DND-41 (cell line): ENCODE measurements at places on chromosomes 13 and 19.

- H3K27me3 ChIP-seq, result peaks cover 8% of the 10 kb centered on the region
- H3K27ac ChIP-seq, result no peak overlapping the region
- no peak for DNase-seq
- no peak overlapping the region for H3K4me3 ChIP-seq
- H3K4me1 ChIP-seq, result peaks cover 28% of the 10 kb centered on the region
- H3K36me3 ChIP-seq, result no peaks in the 10 kb centered on the region
These were observed 3.8 kb downstream of the KCTD12 start for GRCh38 chr13:76882431-76882830.

DNA sequence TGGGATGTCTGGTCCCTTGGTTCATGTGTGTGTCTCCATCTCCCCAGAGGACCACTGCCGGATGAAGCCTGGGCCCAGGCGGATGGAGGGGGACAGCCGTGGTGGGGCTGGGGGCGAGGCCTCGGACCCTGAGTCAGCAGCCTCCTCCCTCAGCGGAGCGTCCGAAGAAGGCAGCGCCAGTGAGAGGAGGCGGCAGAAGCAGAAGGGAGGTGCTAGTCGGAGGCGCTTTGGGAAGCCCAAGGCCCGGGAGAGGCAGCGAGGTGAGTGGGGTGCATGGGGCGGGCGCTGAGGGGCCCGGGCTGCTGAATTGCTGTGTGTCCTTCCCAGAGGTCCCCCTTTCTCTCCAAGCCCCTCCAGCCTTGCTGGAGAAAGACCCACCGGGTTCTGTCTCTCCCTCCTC lies 3.2 kb downstream of the CCDC106 start:
- no peaks in the 10 kb centered on the region for H3K27me3 ChIP-seq
- no peak overlapping the region for H3K4me3 ChIP-seq
- H3K36me3 ChIP-seq, result peaks cover 16% of the 10 kb centered on the region
- no peak overlapping the region for H3K27ac ChIP-seq

DNA sequence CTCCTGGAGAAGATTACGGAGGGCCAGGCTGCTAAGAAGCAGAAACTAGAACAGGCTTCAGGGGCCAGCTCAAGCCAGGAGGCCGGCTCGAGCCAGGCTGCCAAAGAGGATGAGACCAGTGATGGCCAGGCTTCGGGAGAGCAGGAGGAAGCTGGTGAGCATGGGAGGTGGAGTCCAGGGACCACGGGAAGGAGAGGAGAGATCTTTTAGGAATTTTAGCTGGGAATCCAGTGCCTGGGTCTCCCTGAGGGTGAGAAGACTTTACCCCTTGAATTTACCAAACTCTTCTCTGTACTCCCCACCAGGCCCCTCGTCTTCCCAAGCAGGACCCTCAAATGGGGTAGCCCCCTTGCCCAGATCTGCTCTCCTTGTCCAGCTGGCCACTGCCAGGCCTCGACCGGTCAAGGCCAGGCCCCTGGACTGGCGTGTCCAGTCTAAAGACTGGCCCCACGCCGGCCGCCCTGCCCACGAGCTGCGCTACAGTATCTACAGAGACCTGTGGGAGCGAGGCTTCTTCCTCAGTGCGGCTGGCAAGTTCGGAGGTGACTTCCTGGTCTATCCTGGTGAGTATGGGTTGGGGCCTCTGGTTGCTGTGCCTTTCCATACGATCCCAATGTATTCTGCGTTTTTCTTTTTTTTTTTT lies 824 bp downstream of the TSEN34 start:
- H3K4me1 ChIP-seq, result peaks cover 37% of the 10 kb centered on the region
- no peaks in the 10 kb centered on the region for H3K27me3 ChIP-seq
- peaks cover 21% of the 10 kb centered on the region for H3K36me3 ChIP-seq
- H3K27ac ChIP-seq, result peak overlapping the region; percentile 87
- DNase-seq, result no peak

DNA sequence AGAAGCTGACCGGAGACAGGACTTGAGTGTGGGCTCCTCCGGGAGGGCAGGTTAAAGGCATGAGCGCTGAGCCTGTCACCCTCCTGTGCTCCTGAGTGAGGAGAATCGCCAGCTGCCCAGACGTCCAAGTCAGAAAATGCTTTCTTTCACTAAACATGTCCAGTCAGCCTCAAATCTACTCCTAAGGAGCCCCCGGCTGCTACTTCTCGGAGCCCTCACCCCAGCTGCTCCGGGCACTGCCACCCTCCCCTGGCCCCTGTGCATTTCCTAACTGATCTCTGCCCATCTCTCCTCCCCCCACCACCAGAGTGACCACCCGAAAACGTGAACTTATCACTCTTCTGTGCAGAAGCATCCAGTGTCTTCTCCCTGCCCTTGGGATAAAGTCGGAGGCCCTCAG lies 277.5 kb upstream of the SOX1 start:
- no peaks in the 10 kb centered on the region for H3K36me3 ChIP-seq
- DNase-seq, result no peak
- H3K4me1 ChIP-seq, result no peaks in the 10 kb centered on the region
- H3K4me3 ChIP-seq, result no peak overlapping the region
- H3K27me3 ChIP-seq, result no peaks in the 10 kb centered on the region

GRCh38 chr13:37960427-37960826 lies 90.9 kb upstream of the TRPC4 start:
- no peak overlapping the region for H3K27ac ChIP-seq
- no peak overlapping the region for H3K4me3 ChIP-seq
- no peaks in the 10 kb centered on the region for H3K36me3 ChIP-seq
- no peaks in the 10 kb centered on the region for H3K27me3 ChIP-seq

GRCh38 chr19:1663852-1664251 lies 11.4 kb upstream of the TCF3 start:
- H3K27me3 ChIP-seq, result peaks cover 16% of the 10 kb centered on the region
- no peaks in the 10 kb centered on the region for H3K4me1 ChIP-seq
- H3K4me3 ChIP-seq, result no peak overlapping the region
- DNase-seq, result no peak
- no peak overlapping the region for H3K27ac ChIP-seq
- H3K36me3 ChIP-seq, result no peaks in the 10 kb centered on the region

DNA sequence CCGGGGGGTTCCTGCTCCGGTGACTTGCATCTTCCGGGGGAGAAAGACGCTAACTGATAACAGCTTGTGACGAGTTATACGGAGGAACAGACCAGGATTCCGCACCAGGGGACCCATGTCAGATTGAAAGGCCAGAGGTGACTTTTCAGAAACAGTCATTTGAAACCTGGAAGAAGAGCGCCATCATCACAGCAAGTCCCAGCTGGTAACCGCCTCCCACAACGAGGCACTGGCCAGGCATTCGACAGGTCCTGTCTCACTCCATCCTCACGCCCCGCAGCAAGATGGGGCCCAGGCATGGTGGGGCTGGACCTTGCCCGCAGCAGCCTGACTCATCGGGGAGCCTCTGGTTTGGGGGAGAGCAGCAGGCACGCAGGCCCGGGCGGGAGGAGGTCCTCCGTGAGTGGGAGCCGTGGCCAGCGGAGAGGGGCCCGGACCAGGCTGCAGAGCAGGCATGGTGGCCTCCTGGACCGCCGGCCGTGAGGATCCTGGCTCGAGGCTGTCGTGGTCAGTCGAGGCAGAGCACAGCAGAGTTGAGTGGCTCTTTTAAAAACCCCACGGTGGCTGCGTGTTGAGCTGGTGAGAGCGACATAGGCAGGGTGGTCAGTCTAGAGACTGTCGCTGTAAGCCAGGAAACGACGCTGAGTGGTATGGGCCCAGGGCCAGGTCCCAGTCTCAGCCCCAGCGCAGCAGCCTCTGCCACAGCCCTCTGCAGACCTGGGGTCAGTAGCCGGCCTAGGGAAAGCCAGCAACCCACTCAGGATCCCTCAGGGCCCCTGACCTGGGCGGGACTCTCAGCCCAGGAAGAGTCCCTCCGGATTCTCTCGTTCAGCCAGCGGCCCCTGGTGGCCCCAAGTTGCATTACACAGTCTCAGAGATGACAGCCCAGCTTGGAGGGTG lies 94.9 kb upstream of the MCF2L start:
- H3K27me3 ChIP-seq, result no peaks in the 10 kb centered on the region
- H3K27ac ChIP-seq, result no peak overlapping the region
- no peaks in the 10 kb centered on the region for H3K4me1 ChIP-seq
- no peak overlapping the region for H3K4me3 ChIP-seq
- DNase-seq, result peak; percentile 68
- peaks cover 52% of the 10 kb centered on the region for H3K36me3 ChIP-seq

- H3K36me3 ChIP-seq, result peaks cover 1% of the 10 kb centered on the region; the same call in 1 of the 2 replicates
- H3K4me3 ChIP-seq, result no peak overlapping the region
- DNase-seq, result no peak
- no peaks in the 10 kb centered on the region for H3K27me3 ChIP-seq
These were observed 10.2 kb upstream of the TMEM160 start for GRCh38 chr19:47058621-47059022.

GRCh38 chr13:95426631-95427030 lies 125.4 kb upstream of the ABCC4 start:
- H3K4me3 ChIP-seq, result no peak overlapping the region
- H3K36me3 ChIP-seq, result no peaks in the 10 kb centered on the region
- H3K4me1 ChIP-seq, result no peaks in the 10 kb centered on the region
- no peaks in the 10 kb centered on the region for H3K27me3 ChIP-seq
- H3K27ac ChIP-seq, result no peak overlapping the region
- no peak for DNase-seq

- peak overlapping the region; percentile 69 for H3K27ac ChIP-seq
- H3K36me3 ChIP-seq, result peaks cover 35% of the 10 kb centered on the region
- peak overlapping the region; percentile 68 for H3K4me3 ChIP-seq
These were observed 549 bp downstream of the TIMM50 start for GRCh38 chr19:39481229-39481545.

DNA sequence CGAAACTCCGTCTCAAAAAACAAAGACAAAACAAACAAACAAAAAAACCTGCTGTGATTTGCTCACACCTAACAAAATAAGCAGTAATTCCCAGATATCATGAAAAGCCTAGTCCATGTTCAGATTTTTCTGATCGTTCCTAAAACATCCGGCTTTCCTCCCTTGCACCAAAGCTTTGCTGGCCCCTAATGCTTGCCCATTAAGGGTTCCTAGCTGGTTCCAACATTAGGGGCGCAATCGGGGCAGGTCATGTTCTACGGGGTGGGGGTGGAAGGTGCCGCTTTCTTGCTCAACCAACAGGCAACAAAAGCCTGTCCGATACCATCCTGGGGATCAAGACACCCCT lies 25.5 kb upstream of the FXYD3 start:
- no peaks in the 10 kb centered on the region for H3K27me3 ChIP-seq
- no peak overlapping the region for H3K27ac ChIP-seq
- no peak overlapping the region for H3K4me3 ChIP-seq
- no peaks in the 10 kb centered on the region for H3K4me1 ChIP-seq
- H3K36me3 ChIP-seq, result no peaks in the 10 kb centered on the region
- no peak for DNase-seq

GRCh38 chr13:73369095-73369494 lies 310.3 kb downstream of the KLF5 start:
- no peaks in the 10 kb centered on the region for H3K27me3 ChIP-seq
- no peaks in the 10 kb centered on the region for H3K4me1 ChIP-seq
- no peaks in the 10 kb centered on the region for H3K36me3 ChIP-seq
- no peak overlapping the region for H3K4me3 ChIP-seq
- no peak for DNase-seq
- H3K27ac ChIP-seq, result no peak overlapping the region

- no peak overlapping the region for H3K27ac ChIP-seq
- no peaks in the 10 kb centered on the region for H3K27me3 ChIP-seq
- peak; percentile 53 for DNase-seq
- no peaks in the 10 kb centered on the region for H3K36me3 ChIP-seq
- H3K4me3 ChIP-seq, result no peak overlapping the region
These were observed 36.6 kb downstream of the MUC16 start for GRCh38 chr19:8973501-8974091.

DNA sequence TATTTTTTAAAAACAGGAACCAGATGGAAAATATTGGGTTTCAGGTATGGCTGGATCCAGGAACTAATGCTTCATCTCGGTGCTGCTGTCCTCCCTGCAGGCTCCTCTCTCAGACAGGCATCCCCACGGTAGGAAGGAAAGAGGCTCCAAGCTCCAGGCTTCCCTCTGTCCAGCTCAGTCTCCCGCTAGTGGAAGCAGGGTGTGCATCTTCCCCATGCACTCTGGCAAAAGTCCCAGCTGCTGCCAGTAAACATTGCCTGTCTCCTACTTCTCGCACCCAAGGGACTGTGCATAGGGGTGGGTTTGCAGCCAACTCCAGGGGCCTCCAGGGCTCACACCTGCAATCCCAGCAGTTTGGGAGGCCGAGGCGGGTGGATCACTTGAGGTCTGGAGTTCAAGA lies 29.2 kb downstream of the IL12RB1 start:
- H3K27me3 ChIP-seq, result no peaks in the 10 kb centered on the region
- no peaks in the 10 kb centered on the region for H3K36me3 ChIP-seq

DNA sequence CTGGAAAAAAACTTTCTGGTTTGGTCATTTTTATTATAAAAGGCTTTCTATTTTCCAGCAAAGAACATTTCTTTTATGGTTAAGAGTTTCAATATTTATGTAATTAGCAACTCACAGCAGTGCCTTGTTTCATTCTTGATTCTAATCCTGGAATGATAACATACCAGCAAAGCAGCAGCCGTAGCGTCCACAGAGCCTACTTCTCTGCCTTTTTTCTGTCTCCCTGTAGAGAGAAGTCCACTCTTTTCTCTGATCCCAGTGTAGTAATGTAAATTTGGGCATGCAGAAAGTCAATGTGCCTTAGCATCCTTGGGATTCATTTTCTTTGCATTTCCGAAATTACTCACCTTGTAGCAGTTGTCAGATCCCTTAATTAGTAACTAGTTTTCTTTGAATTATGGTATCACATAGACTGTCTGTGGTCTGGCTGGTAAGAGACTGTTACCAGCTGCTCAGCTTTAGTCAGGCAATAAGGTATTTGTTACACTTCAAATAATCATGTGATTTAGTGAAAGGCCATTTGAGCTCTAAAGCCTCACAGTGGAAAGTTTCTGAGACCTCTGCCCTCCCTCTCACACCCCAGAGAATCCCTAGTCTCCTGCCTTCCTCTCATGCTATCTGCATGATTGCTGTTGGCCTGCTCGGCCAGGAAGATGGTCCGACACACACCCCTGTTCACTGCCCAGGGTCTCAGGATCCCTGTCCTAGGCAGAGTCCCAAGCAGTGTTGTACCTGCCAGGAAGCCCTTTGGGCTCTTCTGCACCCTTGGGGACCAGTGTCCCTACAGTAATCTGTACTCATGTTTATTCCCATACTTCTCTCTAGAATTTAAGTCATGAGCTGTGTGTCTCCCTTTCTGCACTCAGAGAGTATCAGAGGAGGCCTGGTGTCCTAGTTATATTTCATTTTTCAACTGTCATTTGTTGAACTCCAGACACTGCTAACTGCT lies 86.3 kb downstream of the LRCH1 start:
- H3K4me1 ChIP-seq, result no peaks in the 10 kb centered on the region
- DNase-seq, result no peak
- H3K27me3 ChIP-seq, result no peaks in the 10 kb centered on the region
- no peak overlapping the region for H3K27ac ChIP-seq
- H3K4me3 ChIP-seq, result no peak overlapping the region

DNA sequence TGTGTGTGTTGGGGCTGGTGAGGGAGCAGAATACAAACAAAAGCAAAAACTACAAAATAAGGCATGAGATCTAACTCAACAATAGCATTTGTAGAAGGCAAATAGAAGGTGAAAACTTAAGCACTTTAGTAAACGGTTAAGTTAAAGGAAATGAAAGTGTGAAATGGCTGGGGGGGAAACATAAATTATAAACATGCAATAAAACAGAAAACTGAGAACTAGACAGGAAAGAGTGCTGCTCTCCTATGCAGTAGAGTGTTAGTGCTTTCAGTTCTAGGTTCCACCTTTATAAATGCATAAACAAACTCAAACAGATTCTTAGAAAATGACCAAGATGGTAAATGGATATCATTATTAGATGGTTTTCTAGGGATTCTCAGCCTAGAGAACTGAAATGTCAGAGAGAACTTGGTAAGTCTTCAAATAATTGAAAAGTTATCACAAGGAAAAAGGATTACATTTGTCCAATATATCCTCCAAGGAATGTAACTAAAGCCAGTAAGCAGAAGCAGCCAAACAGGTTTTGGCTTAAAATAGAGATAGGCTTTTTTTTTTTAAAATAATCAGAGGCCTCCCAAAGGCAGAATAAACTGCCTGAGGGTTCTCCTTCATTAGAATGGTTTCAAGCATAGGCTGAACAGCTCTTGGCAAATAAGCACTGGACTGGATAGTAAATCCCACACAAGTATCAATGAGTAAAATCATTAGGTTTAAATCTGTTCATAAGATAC lies 23.3 kb downstream of the RBM26 start:
- no peaks in the 10 kb centered on the region for H3K27me3 ChIP-seq
- H3K4me3 ChIP-seq, result no peak overlapping the region
- DNase-seq, result no peak
